Cardiac muscle cell (in vitro differentiated cells and primary cell): ENCODE measurements at places on chromosomes 6 and 20.
A peak's percentile ranks its signal among the peaks of the same experiment; 100 is the strongest.

DNA sequence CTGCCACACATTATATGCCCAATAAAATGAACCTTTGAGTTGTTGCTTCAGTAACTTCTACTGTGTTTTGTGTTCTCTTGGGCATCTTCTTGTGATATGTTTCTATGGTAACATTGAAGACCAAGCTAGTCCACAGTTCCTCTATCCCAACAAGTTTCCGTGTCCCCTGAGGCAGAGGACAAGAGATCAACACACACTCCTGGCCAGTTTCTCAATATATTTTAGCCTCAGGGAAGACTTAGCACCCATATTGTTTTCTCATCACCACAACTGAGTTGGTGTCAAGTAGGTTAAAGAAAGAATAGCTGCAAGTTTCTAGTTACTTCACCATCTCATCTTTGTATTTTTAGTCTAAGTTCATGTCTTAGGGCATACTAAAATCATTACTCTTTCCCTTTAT lies 277.5 kb downstream of the UST start:
- DNase-seq = no peak

- DNase-seq = no peak
These were observed 56.1 kb upstream of the CST7 start for GRCh38 chr20:24892931-24893330.

DNA sequence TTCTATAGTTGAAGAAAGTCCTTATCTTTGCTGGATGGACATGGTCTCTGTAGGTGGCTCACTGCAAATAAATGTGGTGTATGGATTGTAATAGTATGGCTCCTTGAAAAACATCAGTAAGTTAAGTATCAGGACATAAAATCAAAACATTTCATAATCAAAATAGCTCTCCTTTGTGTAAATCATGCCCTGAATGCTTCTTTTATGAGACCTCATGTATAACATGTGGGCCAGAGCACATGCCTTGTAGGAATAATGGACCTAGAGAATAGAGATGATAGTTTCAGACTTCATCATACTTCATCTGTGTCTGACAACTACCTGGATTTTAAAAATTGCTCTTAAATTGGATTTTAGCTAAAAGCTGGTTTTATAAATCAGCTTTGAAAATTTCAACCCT lies 159.9 kb downstream of the ASCC3 start:
- no peak for DNase-seq

- DNase-seq = no peak
These were observed 81.0 kb upstream of the LRFN2 start for GRCh38 chr6:40668203-40668602.

DNA sequence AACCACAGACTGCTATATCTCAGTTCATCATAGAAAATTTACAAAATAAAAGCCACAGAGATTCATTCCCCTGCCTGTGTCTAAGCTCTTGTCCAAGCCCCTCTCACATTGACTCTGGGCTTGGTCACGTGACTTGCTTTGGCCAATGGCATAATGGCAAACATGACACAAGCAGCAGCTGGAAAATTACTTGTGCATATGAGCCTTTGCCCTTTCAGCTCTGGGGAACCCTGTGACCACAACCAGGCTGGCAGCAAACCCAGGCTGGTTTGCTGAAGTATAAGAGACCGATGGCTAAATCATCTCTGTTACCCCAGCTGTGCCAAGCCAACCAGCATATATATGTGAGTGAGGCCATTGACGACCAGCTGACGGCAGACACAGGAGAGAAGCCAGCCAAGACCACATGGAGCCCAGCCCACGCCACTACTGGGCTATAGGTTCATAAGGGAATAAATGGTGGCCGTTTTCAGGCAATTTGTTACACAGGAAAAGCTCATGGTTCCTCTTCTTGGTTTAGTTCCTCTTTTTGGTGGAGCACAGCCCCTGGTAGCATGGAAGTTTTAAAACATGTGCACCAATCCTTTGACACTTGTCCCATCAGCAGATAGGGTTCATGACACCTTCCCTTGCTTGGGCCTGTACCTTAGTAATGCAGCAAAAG lies 31.8 kb upstream of the RSPO4 start:
- no peak for DNase-seq

GRCh38 chr6:77450924-77451323 lies 12.4 kb downstream of the HTR1B start:
- DNase-seq = no peak

DNA sequence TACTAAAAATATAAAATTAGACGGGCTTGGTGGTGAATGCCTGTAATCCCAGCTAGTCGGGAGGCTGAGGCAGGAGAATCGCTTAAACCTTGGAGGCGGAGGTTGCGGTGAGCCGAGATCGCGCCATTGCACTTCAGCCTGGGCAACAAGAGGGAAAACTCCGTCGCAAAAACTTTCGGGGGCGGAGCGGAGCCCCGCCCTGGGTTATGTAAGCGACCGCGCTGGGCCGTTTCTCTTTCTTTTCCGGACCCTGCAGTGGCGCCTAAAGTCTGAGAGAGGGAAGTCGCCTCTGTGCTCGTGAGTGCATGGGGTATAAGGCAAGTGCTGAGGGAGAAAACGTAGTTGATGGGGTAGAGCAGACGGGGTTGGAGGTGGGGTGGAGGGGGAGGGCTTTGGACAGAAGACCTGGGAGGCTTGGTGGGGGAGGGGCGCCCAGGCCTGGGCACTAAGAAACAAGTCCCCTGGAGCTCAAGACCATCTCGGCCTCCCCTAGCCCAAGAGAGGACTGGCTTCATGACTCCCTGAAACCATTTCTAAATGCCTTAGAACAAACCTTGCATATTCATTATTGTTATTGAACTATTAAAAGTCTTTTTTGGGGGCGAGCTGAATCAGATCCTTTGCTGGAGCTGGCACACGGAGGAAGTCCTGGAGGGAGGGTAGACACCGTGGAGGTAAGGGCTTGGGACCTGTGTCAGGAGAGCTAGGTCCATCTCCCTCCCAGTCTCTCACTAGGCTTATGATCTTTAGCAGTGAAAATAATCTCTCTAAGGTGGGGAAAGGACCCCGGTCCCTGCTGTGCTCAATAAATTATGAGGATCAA lies 2.7 kb upstream of the MICA start:
- peak; percentile 61 for DNase-seq

GRCh38 chr6:38876475-38876874 lies 161.4 kb downstream of the DNAH8 start:
- DNase-seq = peak; percentile 58

DNA sequence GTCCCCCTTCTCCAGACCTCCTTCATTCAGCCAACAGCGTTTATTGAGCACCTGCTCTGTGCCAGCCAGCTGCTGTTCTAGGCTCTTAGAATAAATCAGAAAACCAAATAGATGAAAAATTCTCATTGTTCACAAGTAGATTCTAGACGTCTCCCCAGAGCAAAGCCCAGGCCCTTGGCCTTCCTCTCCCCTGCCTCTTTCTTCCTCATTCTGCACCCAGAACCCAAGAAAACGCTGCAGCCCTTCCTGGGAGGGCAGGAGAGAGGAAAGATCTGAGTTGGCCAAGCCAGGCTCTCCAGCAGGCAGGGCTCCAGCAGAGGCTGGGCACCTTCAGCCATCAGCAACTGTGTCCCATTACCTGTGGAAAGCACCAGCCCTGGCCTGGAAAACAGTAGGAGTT lies 12.0 kb upstream of the BPI start:
- DNase-seq = no peak

GRCh38 chr6:41028561-41029412 lies 10.2 kb downstream of the UNC5CL start:
- peak; percentile 42 for DNase-seq

GRCh38 chr6:90460051-90460450 lies 126.8 kb downstream of the MAP3K7 start:
- DNase-seq = no peak

- no peak for DNase-seq
These were observed 34.2 kb upstream of the MDGA1 start for GRCh38 chr6:37731888-37732287.

- no peak for DNase-seq
These were observed 66.2 kb downstream of the ABHD12 start for GRCh38 chr20:25324412-25324811.

DNA sequence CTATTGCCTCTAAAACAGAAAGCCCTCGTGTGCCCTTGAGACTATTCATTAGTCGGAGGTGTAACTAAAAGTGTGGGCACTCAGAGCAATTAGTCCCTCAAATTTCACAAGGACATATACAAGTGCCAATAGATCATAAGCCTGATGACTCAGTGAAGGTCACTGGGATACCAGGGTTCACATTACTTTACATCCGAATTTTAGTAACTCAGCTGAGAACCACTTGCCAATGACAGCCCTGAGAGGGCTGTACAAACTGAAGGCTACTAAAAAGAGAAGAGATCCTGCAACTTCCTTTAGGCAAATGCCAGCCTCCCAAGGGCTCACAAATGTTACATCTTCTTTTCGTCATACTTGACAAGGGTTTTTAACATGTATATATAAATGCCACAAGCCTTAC lies 369.6 kb downstream of the TENT5A start:
- DNase-seq = no peak

DNA sequence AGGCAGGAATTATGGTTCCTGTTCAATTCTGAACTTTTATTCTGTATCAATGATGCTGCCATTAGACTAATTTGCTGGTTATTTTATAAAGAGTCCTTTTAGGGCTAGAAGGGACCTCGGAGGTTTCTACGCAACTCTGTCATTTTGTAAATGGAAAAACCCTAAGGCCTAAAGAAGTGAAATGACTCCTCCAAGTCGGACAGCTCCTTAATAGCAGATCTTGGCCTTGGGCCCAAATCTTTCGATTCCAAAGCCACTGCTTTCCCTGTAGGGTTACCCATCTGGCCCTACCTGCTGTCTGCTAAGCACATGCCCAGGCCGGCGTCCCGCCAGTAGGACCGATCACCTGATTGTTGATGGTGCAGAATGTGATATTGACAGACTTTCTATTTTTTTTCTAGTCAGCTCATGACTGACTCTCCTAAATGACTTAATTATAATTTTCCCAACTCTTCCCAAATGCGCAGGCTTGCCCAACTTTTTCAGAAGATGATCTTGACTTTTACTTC lies 40.2 kb downstream of the PLEKHG1 start:
- no peak for DNase-seq

DNA sequence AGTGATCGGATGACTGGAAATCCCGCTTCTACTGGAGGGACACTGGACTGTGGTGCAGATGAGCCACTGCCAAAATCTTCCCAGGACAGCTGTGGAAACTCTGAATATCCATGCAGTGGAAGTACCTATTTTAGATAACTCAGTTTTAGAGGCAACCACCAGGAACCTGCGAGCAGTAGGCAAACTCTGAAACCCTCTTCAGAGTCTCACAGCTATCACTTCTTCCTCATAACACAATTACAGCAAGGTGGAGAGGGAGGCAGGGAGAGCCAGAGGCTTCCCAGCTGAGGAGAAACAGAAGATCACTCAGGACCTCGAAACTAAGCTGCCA lies 322.8 kb upstream of the NT5E start:
- DNase-seq = no peak

GRCh38 chr6:139521338-139521737 lies 146.9 kb upstream of the CITED2 start:
- no peak for DNase-seq

DNA sequence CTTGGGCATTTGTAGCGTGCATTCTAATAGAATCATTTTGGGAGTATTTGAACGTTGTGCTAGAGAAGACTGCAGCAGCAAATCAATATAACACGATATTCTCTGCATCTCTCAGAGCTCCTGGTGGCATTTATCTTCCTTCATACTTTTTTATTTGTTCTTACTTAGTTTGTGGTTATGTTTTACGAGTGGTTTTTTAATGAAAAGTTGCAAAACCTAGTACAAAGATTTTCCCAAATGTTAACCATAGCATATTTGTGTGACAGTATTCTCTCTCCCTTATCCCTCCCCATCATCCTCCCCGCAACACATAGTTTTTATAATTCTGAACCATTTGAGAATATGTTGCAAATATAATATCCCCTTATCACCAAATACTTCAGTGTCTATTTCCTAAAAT lies 50.4 kb downstream of the JARID2 start:
- DNase-seq = no peak

DNA sequence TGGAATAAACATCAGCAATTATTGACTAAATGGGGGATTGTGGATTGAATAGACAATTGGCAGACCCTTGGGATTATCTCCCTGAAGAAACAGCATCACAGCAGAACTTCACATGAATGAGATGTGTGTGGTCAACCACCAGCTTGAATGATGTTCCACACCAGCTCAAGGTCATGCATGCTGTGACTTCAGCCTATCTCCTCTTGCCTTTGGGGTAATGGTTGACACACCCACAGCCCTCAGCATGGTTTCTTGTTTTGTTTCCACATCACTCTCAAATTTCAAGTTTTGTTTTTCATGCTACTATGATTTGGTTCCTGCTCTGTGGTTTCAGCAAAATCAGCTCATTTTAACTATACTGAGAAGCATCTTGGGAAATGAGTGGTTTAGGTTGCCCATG lies 94.3 kb downstream of the PAK5 start:
- DNase-seq = no peak
